ENCODE measurements at places on chromosomes 7 and 10. TPM values are rescaled to one million over a fixed set of nuclear protein-coding genes. Genes with fewer than 3 reads are reported as not detected.

GRCh38 chr7:92968502-92968901 lies 132.1 kb upstream of the CDK6 start:
- no peaks in the 10 kb centered on the region for H3K36me3 ChIP-seq
- no peak for DNase-seq

GRCh38 chr10:69468751-69469089 lies 17.5 kb downstream of the TSPAN15 start:
- H3K27ac ChIP-seq: no peak overlapping the region
- no peak overlapping the region for H3K4me3 ChIP-seq
- no peak for DNase-seq
- no peaks in the 10 kb centered on the region for H3K27me3 ChIP-seq

GRCh38 chr10:102814873-102815661 lies 22.1 kb downstream of the CYP17A1 start:
- H3K27ac ChIP-seq: no peak overlapping the region
- H3K4me1 ChIP-seq: peaks cover 6% of the 10 kb centered on the region
- DNase-seq: peak; percentile 45
- H3K27me3 ChIP-seq: no peaks in the 10 kb centered on the region
- peaks cover 17% of the 10 kb centered on the region for H3K36me3 ChIP-seq
- no peak overlapping the region for H3K4me3 ChIP-seq

DNA sequence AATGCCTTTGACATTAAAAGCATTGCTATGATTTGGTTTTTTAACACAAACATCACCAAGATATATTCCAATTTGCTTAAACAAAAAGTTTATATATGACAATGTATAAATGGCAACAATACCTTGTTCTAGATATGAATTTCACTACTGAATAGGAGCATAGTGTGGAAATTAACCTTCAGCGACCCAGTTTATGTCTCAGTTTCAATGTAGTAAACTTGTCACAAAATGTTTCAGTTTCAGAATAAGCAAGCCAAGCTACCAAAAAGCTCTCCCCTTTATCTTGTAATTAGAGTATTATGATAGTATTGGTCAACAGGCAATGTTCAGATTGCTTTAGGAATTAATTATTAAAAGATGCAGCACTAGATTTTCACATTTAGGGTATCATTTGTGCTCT lies 99.6 kb upstream of the PCDH15 start:
- no peaks in the 10 kb centered on the region for H3K27me3 ChIP-seq
- no peak overlapping the region for H3K27ac ChIP-seq
- H3K36me3 ChIP-seq: no peaks in the 10 kb centered on the region
- no peak for DNase-seq
- H3K4me3 ChIP-seq: no peak overlapping the region
- no peaks in the 10 kb centered on the region for H3K4me1 ChIP-seq

GRCh38 chr7:156559001-156559400 lies 81.6 kb upstream of the RNF32 start:
- H3K27ac ChIP-seq: no peak overlapping the region
- no peak overlapping the region for H3K4me3 ChIP-seq
- H3K27me3 ChIP-seq: no peaks in the 10 kb centered on the region
- peaks cover 4% of the 10 kb centered on the region for H3K4me1 ChIP-seq
- DNase-seq: no peak

GRCh38 chr7:155861480-155861868 lies 49.2 kb upstream of the SHH start:
- no peak for DNase-seq
- no peaks in the 10 kb centered on the region for H3K4me1 ChIP-seq
- no peak overlapping the region for H3K4me3 ChIP-seq
- H3K27me3 ChIP-seq: no peaks in the 10 kb centered on the region
- no peak overlapping the region for H3K27ac ChIP-seq

Gene TOMM7
- total RNA-seq: 368 TPM

DNA sequence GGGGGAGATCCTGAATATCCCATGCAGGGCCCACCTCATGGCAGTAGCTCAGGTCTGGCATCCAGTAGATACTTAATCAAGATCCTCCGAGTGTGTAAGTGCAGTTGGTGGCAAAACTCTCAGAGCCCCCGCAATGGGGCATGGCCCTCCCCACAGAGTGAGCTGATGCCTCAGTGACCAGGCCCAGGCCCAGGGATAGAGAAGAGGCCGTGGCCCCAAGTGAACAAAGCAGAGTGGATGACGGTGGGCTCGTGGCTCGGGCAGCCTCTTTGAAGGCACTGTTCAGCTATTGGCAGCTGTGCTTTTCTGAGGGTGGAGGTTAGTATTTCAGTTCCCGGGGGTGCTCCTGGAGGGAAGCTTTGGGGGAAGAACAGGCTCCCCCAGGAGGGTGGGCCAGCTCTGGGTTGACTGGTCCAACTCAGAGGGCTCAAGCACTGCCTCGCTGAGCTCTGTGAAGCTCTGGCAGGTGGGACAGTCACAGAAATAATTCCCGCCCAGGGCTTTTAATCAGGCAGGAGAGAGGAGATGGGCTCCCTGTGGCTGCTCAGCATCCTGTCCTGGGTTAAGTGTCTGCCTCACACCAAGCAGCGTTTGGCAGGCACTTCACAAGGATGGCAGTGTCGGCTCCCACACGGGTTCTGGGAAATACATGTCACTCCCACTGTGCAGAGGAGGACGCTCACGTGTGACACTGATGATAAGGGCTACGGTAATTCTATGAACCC lies 583.6 kb downstream of the TCERG1L start:
- no peak overlapping the region for H3K4me3 ChIP-seq
- H3K36me3 ChIP-seq: peaks cover 4% of the 10 kb centered on the region
- no peak for DNase-seq
- no peak overlapping the region for H3K27ac ChIP-seq
- H3K27me3 ChIP-seq: no peaks in the 10 kb centered on the region

Gene CALML3
- not detected for total RNA-seq

GRCh38 chr10:78944723-78945312 lies 123.9 kb upstream of the ZMIZ1 start:
- H3K4me1 ChIP-seq: no peaks in the 10 kb centered on the region
- H3K36me3 ChIP-seq: peaks cover 5% of the 10 kb centered on the region
- H3K4me3 ChIP-seq: no peak overlapping the region
- H3K27me3 ChIP-seq: no peaks in the 10 kb centered on the region
- DNase-seq: no peak

DNA sequence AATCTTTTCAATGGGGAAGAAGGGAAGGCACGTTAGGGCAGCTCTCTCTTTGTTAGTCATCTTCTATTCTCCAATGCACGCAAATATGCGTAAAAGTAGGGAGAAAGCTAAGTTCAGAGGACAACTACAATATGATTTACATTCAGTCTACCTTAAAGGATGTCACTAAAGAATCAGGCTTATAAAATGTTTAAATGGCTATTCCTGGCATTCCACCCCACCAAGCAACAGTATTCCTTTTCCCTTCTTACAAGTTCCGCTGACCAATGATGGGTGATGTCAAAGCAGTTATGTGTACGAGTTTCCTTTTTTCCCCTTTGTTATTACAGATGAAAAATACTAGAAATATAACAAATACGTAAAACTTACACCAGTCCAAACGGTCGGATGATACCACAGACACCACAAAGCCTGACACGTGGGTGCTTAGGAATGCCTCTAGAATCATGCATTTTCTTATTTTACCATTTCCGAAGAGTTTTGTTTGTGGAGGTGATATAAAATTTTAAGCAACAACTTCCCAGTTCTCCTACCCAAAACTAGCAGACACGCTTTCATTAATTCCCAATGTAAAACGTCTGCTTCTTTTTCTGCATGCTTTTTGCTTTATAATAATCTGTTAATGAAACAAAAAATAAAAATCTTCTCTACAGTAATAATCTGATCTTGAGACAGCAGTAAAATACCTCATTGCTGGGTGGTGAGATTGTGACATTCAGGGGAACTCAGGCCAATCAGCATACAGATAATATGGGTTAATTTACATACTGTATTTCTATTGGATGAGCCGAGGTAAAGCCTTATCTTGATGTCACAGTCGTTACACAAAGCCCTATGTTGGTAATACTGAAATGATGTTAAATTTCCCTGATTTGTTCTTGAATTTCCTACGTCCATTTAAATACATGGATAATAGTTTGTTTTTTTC lies 708 bp upstream of the GPR85 start:
- DNase-seq: no peak
- no peak overlapping the region for H3K27ac ChIP-seq
- no peaks in the 10 kb centered on the region for H3K4me1 ChIP-seq
- peaks cover 23% of the 10 kb centered on the region for H3K27me3 ChIP-seq
- H3K4me3 ChIP-seq: peak overlapping the region; percentile 30

Gene EXOC6
- 9.0 TPM for total RNA-seq

Gene EMX2
- not detected for total RNA-seq

Gene SHTN1
- total RNA-seq: 21.3 TPM

- H3K27ac ChIP-seq: no peak overlapping the region
- peaks cover 4% of the 10 kb centered on the region for H3K4me1 ChIP-seq
- peaks cover 5% of the 10 kb centered on the region for H3K36me3 ChIP-seq
- no peaks in the 10 kb centered on the region for H3K27me3 ChIP-seq
These were observed 379.1 kb upstream of the GALNT17 start for GRCh38 chr7:70752794-70753241.

DNA sequence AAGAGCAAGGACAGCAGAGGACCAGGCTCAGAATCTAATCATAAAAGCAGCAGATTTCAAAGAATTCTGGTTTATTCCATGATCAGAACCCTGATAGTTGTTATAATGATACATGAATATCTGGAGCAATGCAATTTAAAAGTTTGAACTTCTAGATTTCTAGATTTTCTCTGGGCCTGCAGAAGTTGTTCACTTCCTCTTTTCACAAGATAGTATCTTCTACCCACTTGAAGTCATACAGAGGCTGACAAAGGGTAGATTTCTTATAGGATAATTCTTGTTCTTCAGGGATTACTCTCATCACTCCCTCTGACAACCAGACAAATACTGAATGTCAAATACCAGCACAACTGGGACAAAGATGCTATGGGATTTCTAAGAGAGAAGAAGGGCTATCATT lies 320.0 kb upstream of the ETV1 start:
- no peaks in the 10 kb centered on the region for H3K4me1 ChIP-seq
- no peak overlapping the region for H3K4me3 ChIP-seq
- DNase-seq: no peak
- no peaks in the 10 kb centered on the region for H3K36me3 ChIP-seq
- H3K27ac ChIP-seq: no peak overlapping the region

GRCh38 chr10:87660484-87661133 lies 931 bp downstream of the PAPSS2 start:
- no peak for DNase-seq
- peak overlapping the region; percentile 85 for H3K4me3 ChIP-seq

GRCh38 chr7:97982647-97983046 lies 7.3 kb downstream of the OCM2 start:
- no peaks in the 10 kb centered on the region for H3K27me3 ChIP-seq
- no peaks in the 10 kb centered on the region for H3K4me1 ChIP-seq
- H3K27ac ChIP-seq: no peak overlapping the region
- no peaks in the 10 kb centered on the region for H3K36me3 ChIP-seq

Gene PTF1A
- not detected for total RNA-seq

DNA sequence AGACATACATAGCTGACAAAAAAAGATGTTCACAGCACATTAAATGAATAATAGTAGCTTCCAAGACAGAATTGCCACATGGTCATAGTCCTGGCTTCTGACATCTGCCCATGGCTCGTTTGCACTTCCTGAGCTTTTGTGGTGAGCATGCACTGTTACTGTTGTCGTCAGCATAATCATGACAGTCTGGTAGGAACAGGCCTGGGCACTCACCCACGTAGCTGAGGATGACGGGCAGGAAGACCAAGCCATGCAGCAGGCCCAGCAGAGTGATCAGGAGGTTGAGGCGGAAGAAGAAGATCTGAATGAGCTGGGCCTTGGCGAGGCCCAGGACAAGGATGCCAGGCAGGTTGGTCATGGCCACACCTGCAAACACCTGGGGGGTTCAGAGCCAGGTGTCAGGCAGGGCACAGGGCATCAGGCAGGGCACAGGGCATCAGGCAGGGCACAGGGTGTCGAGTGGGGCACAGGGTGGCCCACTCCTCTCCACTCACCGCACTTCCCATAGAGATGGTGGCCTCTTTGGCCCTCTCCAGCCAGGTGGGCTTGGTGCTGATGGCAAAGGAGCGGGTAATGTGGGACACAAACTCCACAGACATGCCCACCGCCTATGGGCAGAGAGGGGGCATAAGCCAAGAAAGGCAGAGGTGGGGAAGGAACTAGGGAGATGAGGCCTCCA lies 25.3 kb upstream of the NUDCD3 start:
- DNase-seq: no peak
- H3K36me3 ChIP-seq: no peaks in the 10 kb centered on the region
- H3K4me1 ChIP-seq: no peaks in the 10 kb centered on the region
- H3K27ac ChIP-seq: no peak overlapping the region
- no peak overlapping the region for H3K4me3 ChIP-seq

Gene ANXA11
- total RNA-seq: 64.0 TPM

Gene NEUROD6
- not detected for total RNA-seq

Gene NODAL
- total RNA-seq: 84.7 TPM

- no peaks in the 10 kb centered on the region for H3K27me3 ChIP-seq
- H3K4me3 ChIP-seq: no peak overlapping the region
- DNase-seq: peak; percentile 9
- 0 out of 2 replicates have a peak, but pooled peaks cover 2% of the 10 kb centered on the region for H3K4me1 ChIP-seq
- H3K27ac ChIP-seq: no peak overlapping the region
- peaks cover 23% of the 10 kb centered on the region for H3K36me3 ChIP-seq
These were observed 205.2 kb downstream of the FAM107B start for GRCh38 chr10:14569274-14570060.

- H3K36me3 ChIP-seq: no peaks in the 10 kb centered on the region
- no peaks in the 10 kb centered on the region for H3K4me1 ChIP-seq
- no peaks in the 10 kb centered on the region for H3K27me3 ChIP-seq
- no peak overlapping the region for H3K4me3 ChIP-seq
These were observed 38.3 kb downstream of the AKR1B1 start for GRCh38 chr7:134420424-134421125.

Gene CALD1
- total RNA-seq: 107 TPM

Gene ZNF467
- 0.31 TPM for total RNA-seq

Gene SLC35B4
- 33.1 TPM for total RNA-seq

Gene GIMAP2
- total RNA-seq: not detected

Gene MAGI2
- 14.7 TPM for total RNA-seq

Gene FOXP2
- not detected for total RNA-seq

GRCh38 chr10:129179245-129179971 lies 287.6 kb upstream of the MGMT start:
- H3K36me3 ChIP-seq: no peaks in the 10 kb centered on the region
- H3K4me1 ChIP-seq: no peaks in the 10 kb centered on the region
- H3K27me3 ChIP-seq: no peaks in the 10 kb centered on the region
- no peak for DNase-seq
- no peak overlapping the region for H3K4me3 ChIP-seq

Gene RSPH10B2
- total RNA-seq: 0.39 TPM

- no peak for DNase-seq
- no peaks in the 10 kb centered on the region for H3K4me1 ChIP-seq
- H3K27me3 ChIP-seq: no peaks in the 10 kb centered on the region
- H3K4me3 ChIP-seq: no peak overlapping the region
- no peak overlapping the region for H3K27ac ChIP-seq
These were observed 27.0 kb downstream of the IMMP2L start for GRCh38 chr7:111535142-111535870.

GRCh38 chr10:76281659-76282058 lies 850.2 kb downstream of the LRMDA start:
- no peak overlapping the region for H3K27ac ChIP-seq
- H3K27me3 ChIP-seq: no peaks in the 10 kb centered on the region
- H3K4me1 ChIP-seq: peaks cover 2% of the 10 kb centered on the region
- no peak overlapping the region for H3K4me3 ChIP-seq
- no peak for DNase-seq

- no peak overlapping the region for H3K27ac ChIP-seq
- H3K4me3 ChIP-seq: no peak overlapping the region
- no peaks in the 10 kb centered on the region for H3K4me1 ChIP-seq
- no peaks in the 10 kb centered on the region for H3K36me3 ChIP-seq
- no peaks in the 10 kb centered on the region for H3K27me3 ChIP-seq
These were observed 42.8 kb upstream of the ZRANB1 start for GRCh38 chr10:124899151-124899550.
